Brain pericyte (primary cell): ENCODE measurements at places on chromosomes 13 and 19.

- peak; percentile 33 for DNase-seq
Measured at GRCh38 chr19:36973021-36973843, 57.1 kb downstream of the ZNF568 start.

- DNase-seq = no peak
Measured at GRCh38 chr19:43605875-43606568, 5.9 kb upstream of the SRRM5 start.

- DNase-seq = no peak
Measured at GRCh38 chr13:82803341-82803740, 1078.9 kb downstream of the SLITRK1 start.

GRCh38 chr13:28056426-28056825, 44.0 kb downstream of the FLT3 start:
- DNase-seq = no peak
